Mammary epithelial cell (primary cell): ENCODE measurements at places on chromosomes 2 and 18. TPM values are rescaled to one million over a fixed set of nuclear protein-coding genes. Genes with fewer than 3 reads are reported as not detected.

Gene SERPINE2
- 502 and 535 TPM in 2 replicates for total RNA-seq

DNA sequence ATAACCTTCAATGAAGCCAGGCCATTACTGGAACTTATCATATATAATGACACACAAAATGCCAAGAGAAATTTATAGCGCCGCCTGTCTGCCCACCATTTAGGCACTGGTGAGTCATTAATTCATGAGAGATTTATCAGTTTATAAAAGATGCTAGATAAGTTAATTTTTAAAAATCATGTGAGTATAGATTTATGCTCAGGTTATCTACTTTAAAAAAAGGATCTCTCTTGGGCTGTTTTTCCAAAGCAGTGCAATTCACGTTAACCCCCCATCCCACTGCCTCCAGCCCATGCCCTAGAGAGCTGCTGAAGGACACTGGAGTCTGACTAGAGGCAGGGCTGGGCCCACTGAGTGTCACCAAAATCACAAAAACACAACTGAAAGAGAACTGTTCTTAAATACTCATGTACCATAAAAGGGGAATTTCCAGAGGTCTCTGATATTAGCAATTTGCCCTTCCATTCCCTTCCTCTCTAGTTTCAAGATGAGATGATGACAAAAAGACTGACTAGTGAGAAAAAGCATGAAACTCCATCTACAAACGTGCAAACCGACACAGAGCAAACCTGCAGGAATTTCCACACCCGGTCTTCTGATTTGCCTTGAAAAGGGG is 160.8 kb downstream of the BCL2 start:
- no peak for DNase-seq

GRCh38 chr2:142536492-142536891 is 341.0 kb upstream of the KYNU start:
- DNase-seq: no peak

Gene IER3IP1
- total RNA-seq: 15.2 TPM

Gene ZEB2
- 0.50 TPM for total RNA-seq

Gene CD207
- not detected for total RNA-seq

GRCh38 chr2:58708565-58708964 is 467.4 kb upstream of the FANCL start:
- DNase-seq: no peak

DNA sequence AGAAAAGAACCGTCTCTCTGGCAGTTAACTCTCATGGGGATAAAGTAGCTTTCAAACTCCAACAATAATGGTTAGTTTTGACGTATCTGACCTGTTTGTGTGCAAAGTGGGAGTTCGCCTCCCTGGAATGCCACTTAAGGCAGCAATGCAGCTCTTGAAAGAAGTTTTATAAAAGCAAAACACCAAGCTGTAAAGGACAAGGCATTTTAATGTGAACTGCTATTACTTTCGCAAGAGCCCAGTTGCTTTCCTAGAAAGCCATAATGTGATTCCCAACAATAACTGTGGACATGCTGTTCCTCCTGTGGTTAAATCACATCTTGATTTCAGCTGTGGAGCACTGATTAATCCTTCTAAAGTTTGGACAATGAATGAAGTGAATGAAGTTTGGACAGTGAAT is 303.7 kb downstream of the PTPRM start:
- DNase-seq: peak; percentile 22

GRCh38 chr2:221779614-221780067 is 207.5 kb upstream of the EPHA4 start:
- no peak for DNase-seq

GRCh38 chr2:42928161-42928691 is 135.8 kb upstream of the HAAO start:
- no peak for DNase-seq

Gene RAPGEF4
- total RNA-seq: 1.2 and 3.2 TPM in 2 replicates

GRCh38 chr2:24515831-24516230 is 24.8 kb downstream of the NCOA1 start:
- no peak for DNase-seq

DNA sequence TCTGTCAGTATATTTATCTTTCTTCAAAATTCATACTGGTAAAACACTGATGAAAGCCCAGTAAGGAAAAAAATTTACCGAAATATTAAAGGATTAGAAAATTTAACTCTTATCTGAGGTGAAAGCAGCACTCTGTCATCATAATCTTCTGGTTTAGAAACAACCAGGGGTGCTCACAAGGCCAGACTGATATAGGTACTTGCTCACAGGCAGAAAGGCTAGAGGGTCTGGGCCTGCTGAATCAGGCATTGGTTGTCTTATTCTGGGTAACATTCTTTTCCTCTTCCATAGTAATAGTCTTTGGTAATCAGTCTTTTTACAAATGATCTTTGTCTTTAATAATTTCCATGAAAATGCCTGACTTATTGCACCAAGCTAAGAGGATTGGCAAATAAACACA is 221.4 kb upstream of the TFPI start:
- DNase-seq: peak; percentile 23
